ENCODE measurements at places on chromosomes 7 and 10. TPM values are rescaled to one million over a fixed set of nuclear protein-coding genes. Genes with fewer than 3 reads are reported as not detected.

The CALHM1 gene
- polyA plus RNA-seq, result not detected

The ABCA13 gene
- polyA plus RNA-seq, result 0.03 TPM

The SLC26A3 gene
- polyA plus RNA-seq, result not detected

The BAG3 gene
- polyA plus RNA-seq, result 2.1 TPM

The CLDN3 gene
- 0.26 TPM for polyA plus RNA-seq

The TCAF2 gene
- polyA plus RNA-seq, result 1.1 TPM

The NPSR1 gene
- polyA plus RNA-seq, result not detected

The MYH16 gene
- polyA plus RNA-seq, result not detected

The FAM20C gene
- polyA plus RNA-seq, result 10.5 TPM

- no peak for DNase-seq
Measured at GRCh38 chr10:58773944-58774343, 261.3 kb downstream of the BICC1 start.

- no peak for DNase-seq
Measured at GRCh38 chr7:22712999-22713398, 14.0 kb upstream of the IL6 start.

GRCh38 chr10:78605800-78606350 is 462.9 kb upstream of the ZMIZ1 start:
- DNase-seq, result no peak

DNA sequence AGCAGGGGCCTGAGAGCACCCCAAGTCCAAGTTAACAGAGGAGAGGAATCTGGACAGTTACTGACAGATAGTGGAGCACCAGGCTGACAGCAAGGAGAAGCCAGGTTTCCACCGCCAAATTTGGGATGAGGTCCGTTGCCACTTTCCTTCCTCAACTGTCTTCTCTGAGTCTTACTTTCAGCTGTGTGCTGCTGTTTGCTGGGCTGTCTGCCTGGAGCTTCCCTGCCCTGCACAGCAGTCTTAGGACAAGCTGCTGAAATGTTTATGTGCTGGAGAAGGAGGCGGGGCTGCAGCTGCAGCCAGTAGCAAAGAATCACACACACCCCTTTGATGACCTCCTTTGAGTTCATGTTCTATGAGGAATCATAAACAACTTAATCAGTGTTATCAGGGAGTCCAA is 17.4 kb upstream of the CYP3A7 start:
- DNase-seq, result no peak

DNA sequence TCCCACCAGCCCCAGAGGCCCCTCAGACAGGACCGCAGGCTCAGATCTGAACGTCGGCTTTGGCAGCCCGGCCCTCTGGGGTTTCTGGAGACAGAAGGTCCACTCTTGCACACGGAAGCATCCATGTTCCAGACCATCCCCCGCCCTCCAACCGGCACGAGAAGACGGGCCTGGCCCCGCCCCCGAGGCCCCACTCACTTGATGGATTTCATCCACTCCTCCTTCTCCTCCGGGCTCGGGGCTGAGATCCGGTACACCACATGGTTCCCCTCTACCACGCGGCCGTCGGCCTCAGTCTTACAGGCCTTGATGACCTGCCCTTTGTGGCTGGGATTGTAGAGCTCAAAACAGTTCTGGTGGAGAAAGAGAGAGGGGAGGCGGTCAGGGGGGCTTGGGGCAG is 107.3 kb downstream of the CYTH3 start:
- DNase-seq, result no peak

DNA sequence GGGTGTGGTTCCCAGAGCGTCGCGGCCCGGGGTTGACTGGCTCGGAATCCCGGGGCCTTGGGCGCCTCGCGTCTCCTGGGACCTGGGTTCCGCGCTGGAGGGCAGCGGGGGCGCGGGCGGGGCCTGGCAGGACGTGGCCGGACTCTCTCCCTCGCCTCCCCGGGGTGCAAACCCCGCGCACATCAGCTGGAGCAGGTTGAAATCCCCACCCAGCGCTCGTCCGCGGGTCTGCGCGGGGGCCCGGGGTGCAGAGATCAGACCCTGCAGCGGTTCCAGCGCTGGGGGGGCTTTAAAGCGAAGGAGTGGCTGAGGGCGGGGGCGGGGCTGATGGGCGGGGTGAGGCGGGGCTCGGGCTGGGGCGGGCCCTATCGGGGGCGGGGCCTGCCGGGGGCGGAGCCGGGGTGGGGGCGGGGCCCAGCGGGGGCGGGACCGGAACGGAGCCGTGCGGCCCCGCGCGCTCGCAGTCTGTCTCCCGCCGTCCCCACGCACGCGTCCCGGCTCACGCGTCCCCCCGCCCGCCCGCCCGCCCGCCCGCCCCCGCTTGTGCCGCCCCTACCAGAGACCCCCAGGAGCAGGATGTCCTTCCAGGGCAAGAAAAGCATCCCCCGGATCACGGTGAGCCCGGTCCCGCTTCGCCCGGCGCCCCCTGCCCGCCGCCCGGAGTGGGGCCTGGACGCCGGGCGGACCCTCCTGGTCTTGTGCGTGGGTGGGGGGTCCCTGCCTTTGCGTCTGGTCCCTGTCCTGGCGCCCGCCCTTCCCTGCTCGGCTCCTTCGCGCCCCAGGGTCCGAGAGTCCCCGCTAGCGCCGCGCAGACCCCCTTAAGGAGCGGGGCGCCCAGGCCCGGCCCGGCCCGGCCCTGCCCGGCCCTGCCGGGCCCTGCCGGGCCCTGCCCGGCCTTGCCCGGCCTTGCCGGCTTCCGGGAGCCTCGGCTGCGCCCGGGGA is at the start of gene DPYSL4:
TSS of gene DPYSL4 (plus strand) at position 461 of the 942 bp plus-strand sequence. CDS start at position 577, 116 bp downstream.
- DNase-seq, result no peak

DNA sequence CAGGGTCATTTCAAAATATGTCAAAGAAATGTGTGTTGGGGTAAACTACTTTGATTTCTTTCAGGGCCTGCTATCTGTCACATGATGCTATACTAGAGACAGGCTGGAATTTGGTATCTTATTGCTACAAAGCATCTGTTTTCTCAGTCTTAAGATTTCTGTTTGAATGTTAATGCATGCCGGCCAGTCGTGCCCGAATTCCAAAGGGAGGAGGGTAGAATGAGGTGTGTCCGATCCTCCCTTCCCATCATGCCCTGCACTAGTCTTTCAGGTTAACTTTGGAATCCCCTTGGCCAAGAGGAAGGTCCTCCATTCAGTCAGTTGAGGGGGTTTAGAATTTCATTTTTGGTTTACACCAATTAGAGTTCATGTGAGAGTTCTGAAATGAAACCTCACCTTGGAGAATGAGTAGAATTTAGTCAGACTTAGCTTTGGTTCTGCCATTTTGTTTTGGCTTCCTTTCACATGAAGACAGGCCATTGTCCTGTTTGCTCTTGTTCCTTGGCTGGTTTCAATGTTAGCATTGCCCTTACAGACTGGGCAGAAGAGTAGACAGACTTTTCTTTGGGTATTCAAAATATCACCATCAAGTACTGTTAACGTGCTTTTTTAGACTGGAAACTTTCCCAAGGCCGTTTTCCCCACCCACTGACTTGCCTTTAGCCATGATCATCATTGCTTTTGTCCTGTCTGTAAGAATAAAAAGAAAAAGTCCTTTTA is 95.8 kb downstream of the CAMK1D start:
- no peak for DNase-seq

DNA sequence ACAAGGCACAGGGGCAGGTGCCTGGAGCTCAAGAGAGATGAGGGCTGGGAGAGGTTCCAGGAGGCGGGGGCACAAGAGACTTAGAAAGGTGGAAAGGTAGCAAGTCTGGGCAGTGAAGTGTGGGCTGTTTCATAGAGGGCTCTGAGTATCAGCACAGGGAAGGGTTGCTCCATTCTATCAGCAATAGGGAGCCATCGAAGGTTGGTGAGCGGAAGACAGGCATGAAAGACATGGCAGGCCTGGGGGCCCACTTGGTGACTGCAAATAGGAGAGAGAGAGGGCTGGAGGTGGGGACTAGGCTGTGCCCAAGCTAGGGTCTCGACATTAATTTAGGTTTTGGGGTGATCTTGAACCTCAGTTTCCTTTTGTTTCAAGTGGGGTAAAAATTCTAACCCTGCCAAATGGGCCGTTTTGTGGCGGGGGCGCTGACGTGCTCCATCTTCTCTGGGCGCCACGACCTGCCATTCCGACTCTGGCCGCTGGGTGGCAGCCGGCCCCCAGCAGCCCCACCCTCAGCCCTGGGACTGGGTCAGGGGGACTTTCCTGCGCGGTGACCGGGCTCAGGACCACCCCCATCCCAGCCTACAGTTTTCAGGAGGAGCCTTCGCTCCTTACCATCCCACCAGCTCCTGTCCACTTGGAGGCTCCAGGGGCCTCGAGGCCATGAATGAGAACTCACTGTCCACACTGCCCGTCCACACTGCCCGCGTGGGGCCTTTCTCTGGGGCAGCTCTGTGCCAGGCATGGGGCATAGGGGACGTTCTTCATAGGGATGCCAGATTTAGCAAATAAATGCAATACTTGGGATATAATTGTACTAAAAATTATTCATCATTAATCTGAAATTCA is 37.2 kb upstream of the PCBD1 start:
- DNase-seq, result peak; percentile 87

- DNase-seq, result no peak
Measured at GRCh38 chr10:76311752-76312636, 880.6 kb downstream of the LRMDA start.

GRCh38 chr7:132154695-132155471 is 421.4 kb downstream of the PLXNA4 start:
- DNase-seq, result no peak

DNA sequence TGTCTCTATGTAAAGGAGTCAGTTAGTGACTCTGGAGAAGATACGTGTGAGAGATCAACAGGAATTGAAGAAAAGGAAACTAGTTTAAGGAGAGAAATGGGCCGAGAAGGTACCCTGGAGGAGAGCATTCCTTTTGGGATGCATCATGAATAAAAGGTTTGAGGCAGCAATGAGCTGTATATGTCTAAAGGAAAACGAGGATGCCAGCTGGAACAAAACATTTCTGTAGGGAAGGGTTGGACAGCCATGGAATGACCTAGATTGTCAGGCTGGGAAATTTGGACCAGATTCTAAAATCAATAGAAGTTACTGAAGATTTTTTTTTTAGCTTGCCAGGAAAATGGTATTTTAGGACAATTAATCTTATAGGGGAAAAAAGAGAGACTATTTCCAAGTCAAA is 17.2 kb upstream of the MPP7 start:
- no peak for DNase-seq

GRCh38 chr7:99313204-99313573 is 12.5 kb upstream of the ARPC1A start:
- DNase-seq, result no peak

- no peak for DNase-seq
Measured at GRCh38 chr7:2169923-2170575, 62.7 kb downstream of the MAD1L1 start.

GRCh38 chr7:75881436-75882095 is 2.7 kb downstream of the RHBDD2 start:
- no peak for DNase-seq

- no peak for DNase-seq
Measured at GRCh38 chr7:50068850-50069551, 24.0 kb downstream of the ZPBP start.

DNA sequence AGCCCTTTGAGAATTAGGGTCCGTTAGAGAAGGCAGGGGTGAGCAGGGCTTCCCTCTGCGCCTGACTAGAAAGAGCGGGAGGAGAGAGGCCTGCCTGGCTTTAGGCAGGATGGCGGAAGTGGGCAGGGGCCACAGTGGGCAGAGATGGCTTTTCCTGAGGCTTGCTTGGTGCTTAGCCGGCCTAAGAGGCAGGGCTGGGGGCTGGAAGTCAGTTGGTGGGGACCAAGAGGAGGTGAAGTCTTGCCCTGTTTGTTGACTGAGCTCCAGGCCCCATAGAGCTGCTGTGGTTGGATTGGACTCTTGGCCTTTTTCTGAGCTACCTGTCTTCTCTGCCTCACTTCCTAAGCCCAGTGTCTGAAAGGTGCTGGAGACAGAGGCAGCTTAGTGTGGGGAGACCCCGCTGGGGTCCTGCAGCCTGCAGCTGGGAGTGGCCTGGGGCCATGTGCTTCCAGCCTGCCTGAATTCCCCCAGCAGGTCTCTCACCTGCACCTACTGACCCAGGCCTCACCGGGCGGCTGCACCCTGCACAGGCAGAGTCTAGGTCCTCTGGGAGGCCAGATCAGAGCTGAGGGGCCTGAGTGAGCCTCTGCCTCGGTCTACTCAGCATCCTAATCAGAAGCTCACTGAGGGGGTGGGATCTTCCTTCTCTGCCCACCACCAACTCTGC is 4.8 kb downstream of the FAM241B start:
- peak; percentile 57 for DNase-seq

DNA sequence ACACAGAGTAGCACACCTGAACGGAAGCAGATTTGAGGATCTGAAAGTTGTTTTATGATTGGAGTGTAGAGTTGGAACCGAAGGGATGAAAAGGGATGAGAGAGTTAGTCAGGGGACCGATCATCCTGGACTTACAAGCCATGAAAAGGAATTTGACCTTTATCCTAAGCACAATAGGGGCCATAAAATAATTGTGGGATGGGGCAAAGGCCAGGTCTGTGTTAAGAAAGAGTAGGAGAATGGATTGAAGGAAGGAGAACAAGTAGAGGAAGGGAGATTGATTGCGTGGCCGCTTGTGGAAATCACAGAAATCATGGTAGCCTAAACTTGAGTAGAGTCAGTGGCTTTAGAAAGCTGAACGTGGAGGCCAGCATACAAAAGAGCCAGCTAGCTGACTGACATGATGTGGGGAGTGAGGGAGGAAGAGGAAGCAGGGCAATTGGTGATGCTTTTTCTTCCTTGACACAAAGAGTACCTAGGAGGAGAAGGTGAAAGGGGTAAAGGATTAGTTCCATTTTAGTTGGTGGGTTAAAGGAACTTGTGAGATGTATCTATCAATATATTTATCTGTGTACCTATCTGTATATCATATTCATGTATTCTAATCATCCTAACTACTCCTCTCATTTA is 67.1 kb upstream of the RPA3 start:
- no peak for DNase-seq

DNA sequence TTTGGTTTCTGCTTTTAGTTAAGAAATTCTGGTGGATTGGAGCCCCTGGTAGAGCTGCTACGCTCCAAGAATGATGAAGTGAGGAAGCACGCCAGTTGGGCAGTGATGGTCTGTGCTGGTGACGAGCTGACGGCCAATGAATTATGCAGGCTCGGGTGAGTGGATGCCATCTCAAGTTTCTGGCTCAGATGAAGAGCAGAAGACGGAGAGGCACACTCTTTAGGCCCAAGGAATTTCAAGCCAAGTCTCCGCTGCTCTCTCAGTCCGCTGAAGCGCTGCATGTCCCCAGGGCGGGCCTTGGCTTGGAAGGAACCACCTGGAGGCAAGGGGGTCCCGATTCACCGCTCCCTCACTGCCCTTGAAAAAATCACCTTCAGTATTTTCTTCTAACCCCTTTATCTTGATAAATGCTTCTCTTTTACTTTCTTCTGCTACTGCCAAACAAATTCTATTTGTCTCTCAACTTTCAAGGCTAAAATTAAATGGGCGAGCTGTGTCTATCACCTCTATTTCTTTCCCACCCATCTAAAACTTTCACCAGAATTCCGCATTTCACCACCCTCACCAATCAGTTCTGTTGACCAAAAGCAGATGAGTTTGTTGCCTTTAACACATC is 74.2 kb downstream of the ARMC3 start:
- DNase-seq, result no peak
